T47D (cell line): ENCODE measurements at places on chromosomes 11 and 22.

DNA sequence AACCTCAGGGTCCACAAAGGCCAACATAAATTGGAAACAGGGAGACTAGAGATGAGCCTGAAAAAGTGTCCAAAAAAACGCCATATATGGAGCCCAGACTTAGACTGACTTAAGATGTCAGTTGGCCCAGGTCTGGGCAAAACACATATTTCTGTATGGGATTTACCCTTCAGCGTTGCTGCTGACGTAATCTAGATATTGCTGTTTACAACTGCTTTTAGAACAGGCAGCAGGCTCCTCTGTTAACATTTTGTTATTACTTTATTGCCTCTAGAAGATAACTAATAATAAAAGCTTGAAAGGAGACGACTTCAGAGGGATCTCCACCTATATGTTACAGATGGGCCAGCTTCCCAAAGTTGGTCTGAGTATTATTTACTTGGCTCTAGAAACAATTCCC is 8.7 kb downstream of the ME3 start:
- DNase-seq, result no peak

GRCh38 chr11:37449146-37449545 is 851.1 kb upstream of the RAG2 start:
- DNase-seq, result peak; percentile 9

GRCh38 chr11:92107331-92107730 is 117.3 kb upstream of the FAT3 start:
- DNase-seq, result no peak

- DNase-seq, result no peak
Observed at GRCh38 chr22:30273711-30274436, 7.2 kb upstream of the OSM start.

- DNase-seq, result no peak
Observed at GRCh38 chr11:65767406-65767805, 13.4 kb downstream of the AP5B1 start.

- no peak for DNase-seq
Observed at GRCh38 chr11:326592-326841, 5.9 kb upstream of the IFITM3 start.

- DNase-seq, result peak; percentile 35
Observed at GRCh38 chr22:38144025-38144405, 33.5 kb upstream of the BAIAP2L2 start.

GRCh38 chr11:1220941-1221721 is 1.7 kb upstream of the MUC5B start:
- DNase-seq, result no peak
